ENCODE measurements at places on chromosomes 12 and 14.

DNA sequence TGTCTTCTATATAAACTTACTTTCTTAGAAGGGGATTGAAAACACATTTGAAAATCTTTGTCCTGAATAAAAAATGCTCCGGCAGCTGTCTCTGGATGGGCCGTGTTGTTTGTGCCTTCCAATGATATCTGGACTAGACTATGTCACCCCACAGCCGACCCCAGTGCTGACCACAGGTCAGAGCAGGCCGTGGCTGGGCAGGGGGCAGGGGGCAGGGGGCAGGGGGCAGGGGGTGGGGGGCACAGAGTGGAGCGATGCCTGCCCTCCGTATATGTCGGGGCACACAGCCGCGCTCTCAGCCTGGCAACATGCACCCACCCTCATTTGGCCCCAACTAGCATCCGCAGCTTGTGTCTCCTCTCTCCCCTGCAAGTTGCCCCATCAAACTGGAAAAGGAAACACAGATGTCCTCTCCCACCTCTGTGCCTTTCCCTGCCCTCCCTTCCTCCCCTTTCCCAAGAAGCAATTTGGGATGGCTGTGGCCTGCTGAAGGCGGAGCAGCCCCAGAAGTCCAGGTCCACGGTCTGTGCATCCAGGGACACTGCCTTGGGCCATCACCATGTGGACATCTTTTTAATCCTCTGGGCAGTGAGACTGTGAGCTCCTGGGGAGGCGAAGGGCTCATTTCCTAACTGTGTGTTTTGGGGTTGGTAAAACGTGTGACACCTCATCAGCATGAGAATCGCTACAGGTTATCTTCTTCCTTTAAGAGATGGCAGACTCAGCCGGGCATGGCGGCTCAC is 295.7 kb upstream of the RTL1 start:
- no peak for DNase-seq

DNA sequence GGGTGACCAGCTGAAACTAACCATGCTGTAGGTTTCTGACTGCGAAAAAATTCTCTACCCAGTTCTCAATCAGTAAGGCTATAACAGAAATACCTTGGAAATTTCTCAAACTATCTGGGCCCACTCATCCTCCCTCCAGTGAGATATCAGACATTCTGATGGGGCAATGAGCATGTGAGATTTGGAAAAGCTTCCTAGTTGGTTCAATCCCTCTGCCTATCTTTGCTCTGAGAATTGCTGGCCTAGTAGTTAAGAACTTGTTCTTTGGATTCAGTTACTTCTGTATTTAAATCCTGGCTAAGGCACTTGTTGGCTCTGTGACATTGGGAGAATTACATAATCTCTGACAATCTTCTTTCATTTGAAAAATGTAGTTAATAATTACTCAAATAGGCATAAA is 119.4 kb downstream of the SLC15A5 start:
- no peak for DNase-seq

- no peak for DNase-seq
These were observed 166.6 kb downstream of the TTC7B start for GRCh38 chr14:90649557-90650135.

DNA sequence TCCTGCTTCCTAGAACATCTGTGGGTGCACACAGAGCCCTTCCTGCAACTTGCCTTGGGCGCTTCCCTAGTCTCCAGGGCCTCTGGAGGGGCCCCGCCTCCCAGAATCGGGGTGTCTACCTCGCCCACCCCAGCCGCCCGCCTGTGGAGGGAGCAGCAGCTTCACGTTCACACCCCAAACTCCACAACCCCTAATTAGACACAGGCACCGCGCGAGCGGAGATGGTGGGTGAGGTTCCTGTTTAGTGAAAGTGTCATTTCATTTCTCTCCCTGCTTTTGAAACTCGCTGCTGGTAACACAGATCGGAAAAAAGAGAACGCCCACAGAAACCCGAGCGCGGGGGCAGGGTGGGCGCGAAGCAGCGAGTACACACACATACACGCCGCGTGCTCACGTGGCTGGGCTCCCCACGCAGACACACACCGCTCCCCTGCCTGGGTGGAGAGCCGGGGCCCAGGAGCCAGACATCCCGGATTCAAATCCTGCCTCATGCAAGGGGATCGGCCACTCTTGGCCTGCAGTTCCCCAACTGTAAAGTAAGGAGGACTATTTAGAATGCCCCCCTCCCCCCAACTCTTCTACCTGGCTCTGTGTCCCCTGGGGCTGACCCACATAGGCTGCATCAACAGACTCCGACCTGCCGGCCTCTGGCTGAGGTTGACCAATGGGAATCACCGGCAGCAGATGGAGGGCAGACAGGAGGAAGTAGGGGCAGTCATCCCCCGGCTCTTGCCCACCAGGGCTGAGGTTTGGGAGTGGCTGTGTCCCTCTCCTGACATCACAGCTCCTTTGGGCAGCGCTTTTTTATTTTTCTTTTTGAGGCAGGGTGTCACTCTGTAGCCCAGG is 79.2 kb upstream of the NCOR2 start:
- no peak for DNase-seq

GRCh38 chr12:19121449-19122018 is 8.0 kb upstream of the PLEKHA5 start:
- no peak for DNase-seq

- DNase-seq = no peak
These were observed at the start of gene CCDC77 for GRCh38 chr12:401235-402028. TSS of gene CCDC77 (plus strand) at chr12:401644. CDS start at chr12:409384, 7,740 bp downstream.

DNA sequence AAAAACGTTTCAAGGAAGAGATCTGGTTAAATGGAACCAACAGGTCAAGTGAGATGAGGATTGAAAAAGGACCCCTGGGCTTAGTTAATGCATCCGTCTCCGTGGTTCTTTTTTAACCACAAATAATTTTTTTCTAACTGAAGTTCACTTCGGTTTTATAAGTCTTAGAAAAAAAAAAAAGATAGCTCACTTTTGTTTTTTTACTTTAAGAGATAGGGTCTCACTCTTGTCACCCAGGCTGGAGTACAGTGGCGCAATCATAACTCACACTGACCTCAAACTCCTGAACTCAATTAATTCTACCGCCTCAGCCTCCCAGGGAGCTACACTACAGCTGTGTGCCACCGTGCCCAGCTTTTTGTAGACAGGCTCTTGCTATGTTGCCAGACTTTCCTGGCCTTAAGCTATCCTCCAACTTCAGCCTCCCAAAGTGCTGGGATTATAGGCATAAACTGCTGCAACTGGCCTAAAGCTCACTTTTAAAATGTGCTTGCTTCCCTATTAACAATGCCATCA is 11.8 kb downstream of the HNRNPC start:
- DNase-seq = no peak

Data from NCI-H187 (cell line).